ENCODE measurements at places on chromosomes 6 and 20.

DNA sequence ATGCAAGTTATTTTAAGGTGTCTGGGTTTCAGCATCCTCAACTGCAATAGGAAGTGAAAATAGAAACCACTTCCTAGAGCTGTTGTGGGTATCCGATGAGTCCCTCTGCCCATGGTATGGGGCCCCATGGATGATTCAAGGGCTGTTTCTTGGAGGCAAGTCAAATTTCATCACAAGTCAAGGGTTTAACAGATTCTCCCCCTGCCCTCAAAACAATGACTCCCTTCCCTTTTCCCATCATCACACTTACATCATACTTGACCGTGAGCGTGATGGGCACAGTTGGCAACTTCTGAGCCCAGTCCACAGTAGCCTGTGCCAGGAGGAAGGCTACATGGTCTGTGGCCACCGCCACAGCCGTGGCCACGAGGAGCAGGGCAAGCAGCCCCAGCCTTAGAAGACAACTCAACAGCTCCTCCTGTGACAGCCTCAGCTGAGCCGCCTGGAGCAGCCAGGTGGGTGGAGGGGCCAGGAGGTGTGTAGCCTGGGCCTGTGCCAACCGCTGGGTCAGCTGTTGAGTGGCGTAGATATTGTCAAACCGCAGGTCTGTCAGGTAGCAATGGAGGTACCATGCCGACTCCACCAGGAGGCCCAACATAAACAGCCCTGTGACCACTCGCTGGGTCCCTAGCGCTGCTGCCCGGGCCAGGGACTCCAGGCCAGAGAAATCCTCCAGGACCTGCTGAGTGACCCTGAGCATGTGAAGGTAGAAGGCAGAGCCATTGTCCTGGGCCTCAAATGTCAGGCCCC is 5.2 kb downstream of the OCSTAMP start:
- DNase-seq: no peak

- DNase-seq: no peak
Observed at GRCh38 chr6:44004625-44005506, 122.4 kb downstream of the MRPL14 start.

DNA sequence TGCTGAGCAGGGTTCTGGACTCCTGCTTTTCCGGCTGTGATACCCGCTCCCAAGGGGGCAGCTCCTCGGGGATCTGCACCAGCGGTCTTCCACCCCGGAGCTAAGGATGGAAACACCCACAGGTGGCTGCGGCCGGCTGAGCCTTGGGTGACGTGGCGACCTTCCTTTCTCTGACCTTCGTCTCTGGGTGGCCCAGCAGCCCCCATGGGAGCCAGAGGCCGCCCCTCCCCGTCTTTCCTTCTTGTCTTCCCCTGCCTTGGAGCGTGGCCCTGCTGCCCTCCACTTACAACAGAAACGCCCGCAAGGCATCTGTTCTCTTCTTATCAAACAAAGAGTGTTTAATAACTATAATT is 405.7 kb downstream of the TAF4 start:
- no peak for DNase-seq

DNA sequence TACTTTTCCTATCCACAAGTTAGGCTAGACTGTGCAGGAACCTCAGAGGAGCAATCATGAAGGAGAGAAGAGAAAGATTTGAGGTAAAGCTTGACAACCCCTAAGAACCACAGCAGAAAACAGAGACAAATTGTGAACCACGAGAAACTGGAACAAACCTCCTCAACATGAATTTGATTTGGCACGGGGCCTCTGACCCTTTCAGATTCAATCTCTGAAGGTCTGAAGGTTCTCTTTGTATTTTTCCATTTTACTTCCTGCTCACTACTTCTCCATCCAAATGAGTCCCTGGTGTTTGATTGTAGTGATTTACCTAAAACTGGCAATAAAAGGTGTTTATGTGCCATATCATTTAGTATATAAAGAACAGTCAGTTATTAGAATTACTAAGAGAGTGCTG is 126.1 kb upstream of the STXBP5 start:
- no peak for DNase-seq

- no peak for DNase-seq
Observed at GRCh38 chr20:34085544-34086040, 26.5 kb downstream of the EIF2S2 start.

- no peak for DNase-seq
Observed at GRCh38 chr6:97947841-97948240, 664.8 kb upstream of the MMS22L start.

GRCh38 chr6:52359403-52359802 is 2.5 kb upstream of the PAQR8 start:
- no peak for DNase-seq

GRCh38 chr6:89440200-89440599 is 7.2 kb downstream of the ANKRD6 start:
- DNase-seq: no peak

DNA sequence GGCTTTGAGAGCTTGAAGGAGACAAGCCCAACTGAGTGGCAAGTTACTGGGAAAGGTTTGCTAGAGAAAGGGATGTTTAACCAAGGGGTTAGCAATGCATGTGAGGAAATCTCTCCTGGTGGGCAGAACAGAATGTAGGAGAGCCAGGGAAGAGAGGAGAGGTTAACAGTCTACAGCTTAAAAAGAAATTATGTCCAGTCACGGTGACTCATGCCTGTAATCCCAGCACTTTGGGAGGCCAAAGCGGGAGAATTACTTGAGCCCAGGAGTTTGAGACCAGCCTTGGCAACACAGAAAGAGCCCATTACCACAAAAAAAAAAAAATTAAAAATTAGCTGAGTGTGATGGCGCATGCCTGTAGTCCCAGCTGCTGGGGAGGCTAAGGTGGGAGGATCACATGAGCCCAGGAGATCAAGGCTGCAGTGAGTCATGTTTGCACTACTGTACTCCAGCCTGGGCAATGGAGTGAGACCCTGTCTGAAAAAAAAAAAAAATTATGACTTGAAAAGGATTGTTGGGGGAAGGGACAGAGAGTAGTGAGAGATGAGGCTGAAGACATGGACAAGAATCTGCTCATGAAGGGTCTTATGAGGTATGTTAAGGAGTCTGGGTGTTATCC is 264.9 kb downstream of the TBC1D7 start:
- no peak for DNase-seq

DNA sequence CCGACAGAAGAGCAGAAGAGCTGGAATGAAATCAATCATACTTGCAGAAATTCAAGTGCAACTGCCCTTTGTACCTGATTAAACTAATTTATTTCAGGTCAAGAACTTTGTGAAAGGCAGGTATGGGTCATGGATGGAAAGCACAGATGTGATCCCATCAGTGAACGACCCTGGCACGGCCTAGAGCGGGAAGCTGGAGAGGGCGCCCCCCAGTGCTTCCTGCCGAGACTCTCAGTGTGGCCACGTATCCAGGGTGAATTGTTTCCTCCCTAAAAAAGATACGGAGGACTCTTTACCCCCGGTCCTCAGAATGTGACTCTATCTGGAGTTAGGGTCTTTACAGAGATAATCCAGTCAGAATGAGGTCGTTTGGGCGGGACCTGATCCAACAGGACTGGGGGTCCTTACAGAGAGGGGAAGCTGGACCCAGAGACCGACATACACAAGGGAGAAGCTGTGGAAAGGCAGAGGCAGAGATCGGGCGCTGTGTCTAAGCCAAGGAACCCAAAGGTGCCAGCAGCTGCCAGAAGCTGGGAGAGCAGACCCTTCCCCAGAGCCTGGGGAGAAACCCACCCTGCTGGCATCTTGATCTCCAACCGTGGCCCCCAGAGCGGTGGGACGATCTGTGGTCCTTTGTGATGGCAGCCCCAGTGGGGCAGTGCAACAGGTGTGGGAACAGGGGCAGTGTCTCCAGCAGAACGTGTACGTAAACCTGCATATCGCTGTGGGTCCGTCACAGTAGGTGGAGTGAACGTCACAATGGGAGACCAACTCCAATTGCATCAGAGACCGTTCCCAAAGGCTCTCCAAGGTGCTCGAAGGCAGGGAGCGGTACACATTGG is 91.9 kb downstream of the TAF4 start:
- no peak for DNase-seq

All from dorsolateral prefrontal cortex (tissue), 122 donors.